ENCODE measurements at places on chromosomes 2 and 18.

DNA sequence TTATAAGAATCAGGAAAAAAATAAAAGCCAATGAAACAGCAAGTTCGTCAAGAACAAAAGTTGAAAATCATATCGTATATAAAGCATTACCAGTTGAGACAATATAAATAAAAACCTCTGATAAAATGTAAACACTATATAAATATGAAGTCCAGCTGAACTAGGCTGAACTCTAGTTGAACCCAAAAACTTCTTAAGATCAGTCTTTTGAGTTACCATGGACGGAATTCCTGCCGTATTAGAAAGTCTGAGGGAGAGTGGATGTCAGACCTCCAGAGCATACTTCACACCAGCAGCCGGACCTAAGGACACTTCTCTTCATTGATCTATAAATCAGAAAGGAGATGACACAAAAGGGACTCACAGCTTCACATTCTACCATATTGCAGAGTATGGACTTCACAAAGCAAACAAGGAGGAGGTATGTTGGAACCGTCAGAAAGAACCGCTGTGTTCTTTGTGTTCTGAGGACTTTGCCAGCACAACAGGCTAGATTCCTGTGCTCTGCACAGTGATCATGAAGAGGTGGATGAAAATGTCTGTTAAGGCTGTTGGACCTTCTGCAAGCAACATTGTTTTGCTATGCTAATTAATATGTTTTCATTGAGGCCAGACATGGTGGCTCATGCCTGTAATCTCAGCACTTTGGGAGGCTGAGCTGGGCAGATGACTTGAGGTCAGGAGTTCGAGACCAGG is 67.2 kb upstream of the SP5 start:
- no peak for DNase-seq

GRCh38 chr2:27489118-27489497 is 435 bp downstream of the IFT172 start:
- DNase-seq = no peak

- no peak for DNase-seq
Observed at GRCh38 chr2:134295441-134295840, 41.6 kb downstream of the MGAT5 start.

GRCh38 chr2:25588576-25588975 is 84.8 kb downstream of the DTNB start:
- no peak for DNase-seq

- DNase-seq = no peak
Observed at GRCh38 chr2:212022966-212023365, 515.6 kb downstream of the ERBB4 start.

GRCh38 chr18:79938196-79938595 is 13.3 kb downstream of the SLC66A2 start:
- no peak for DNase-seq

- no peak for DNase-seq
Observed at GRCh38 chr2:42768706-42769256, 4.8 kb upstream of the OXER1 start.

DNA sequence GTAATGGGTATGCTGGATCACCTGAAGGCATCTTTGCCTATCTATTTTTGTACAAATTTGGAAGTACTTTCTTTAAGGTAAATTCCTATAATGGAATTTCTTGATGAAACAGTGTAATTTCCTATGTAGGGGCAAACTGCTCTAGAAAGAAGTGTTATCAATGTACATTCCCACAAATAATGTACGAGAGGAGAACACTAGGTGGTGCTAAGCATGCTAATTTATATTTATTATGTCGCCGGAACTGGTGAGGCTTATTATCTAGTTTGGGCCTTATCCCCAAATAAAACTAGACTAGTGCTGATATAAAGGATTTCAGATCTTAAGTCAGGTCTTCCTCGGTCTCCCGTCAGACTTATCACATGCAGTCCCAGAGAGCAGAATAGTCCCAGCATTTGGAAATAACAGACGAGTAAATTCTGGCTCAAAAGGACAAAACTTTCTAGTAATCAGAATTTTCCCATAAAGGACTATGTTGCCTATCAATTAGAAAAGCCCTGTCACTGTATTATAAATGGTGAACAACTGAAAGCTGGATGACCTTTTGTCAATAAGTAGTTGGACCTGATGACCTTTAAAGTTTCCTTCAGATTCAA is 86.9 kb upstream of the RBBP8 start:
- no peak for DNase-seq

- DNase-seq = no peak
Observed at GRCh38 chr18:57733861-57734260, 69.3 kb downstream of the ATP8B1 start.

DNA sequence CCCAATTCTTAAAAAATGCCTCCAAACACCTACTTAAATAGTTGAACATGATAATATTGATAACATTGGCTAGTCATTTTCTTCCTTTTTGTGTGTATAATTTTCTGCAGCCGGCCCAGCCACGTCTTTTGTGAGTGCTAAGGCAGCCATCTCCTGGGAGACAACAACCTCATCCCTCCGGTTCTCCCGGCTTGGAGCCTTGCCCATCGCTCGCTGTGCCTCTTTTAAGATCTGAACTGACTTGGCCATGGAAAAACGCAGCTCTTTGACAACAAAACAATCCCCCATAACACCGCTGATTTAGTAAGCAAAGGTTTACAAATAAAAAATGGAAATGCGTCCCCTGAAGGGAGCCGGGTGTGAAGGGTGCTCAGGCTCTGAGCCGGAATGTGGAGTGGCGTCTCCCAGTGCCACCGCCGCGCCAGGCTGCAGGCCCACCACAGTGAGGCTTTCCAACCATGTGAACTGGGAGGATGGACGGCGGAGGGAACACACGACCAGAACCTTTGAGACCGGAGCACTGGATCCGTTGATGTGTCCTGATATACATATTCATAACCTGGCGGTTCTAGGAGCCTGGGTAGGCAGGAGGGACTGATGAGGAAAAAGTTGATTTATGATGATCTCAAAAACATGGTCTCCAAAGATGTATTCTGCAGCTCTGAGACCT is 87.4 kb downstream of the SMIM21 start:
- DNase-seq = no peak

DNA sequence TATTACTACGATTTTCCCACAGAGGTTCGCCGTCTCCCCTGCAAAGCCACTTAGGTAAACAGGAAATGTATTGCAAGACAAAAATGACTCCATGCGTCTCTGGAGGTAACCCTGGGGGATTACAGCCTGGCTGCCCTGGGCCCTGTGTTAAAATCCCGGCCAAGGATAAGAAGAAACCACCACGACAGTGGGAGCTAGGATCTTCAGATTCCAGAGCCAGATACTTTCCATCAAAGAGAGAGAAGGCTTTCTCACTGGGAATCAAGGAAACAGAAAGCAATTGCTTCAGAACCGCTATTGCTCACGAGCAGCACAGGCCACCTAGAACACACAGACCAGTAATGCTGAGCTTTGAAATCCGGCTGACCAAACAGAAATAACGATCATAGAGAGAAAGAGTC is 97.9 kb upstream of the ZNF516 start:
- no peak for DNase-seq

GRCh38 chr2:67993329-67993728 is 69.5 kb downstream of the C1D start:
- no peak for DNase-seq

DNA sequence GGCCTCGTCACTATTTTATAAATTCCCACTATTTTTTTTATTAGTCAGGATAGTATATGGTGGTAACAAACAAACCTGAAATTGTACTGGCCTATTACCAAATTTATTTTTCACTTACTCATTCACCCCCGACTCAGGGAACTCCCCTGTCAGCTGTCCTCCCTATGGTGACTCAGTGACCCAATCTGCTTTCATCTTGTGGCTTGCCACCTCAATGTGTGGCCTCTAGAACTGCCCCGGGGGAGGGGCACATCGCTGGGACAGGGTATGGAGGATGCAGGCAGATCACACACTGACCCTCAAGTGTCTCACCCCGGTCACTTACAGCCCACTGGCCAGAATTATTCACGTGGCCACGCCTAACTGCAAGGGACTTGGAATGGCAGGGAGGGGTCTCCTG is 71.6 kb downstream of the ACTR2 start:
- DNase-seq = peak; percentile 56

DNA sequence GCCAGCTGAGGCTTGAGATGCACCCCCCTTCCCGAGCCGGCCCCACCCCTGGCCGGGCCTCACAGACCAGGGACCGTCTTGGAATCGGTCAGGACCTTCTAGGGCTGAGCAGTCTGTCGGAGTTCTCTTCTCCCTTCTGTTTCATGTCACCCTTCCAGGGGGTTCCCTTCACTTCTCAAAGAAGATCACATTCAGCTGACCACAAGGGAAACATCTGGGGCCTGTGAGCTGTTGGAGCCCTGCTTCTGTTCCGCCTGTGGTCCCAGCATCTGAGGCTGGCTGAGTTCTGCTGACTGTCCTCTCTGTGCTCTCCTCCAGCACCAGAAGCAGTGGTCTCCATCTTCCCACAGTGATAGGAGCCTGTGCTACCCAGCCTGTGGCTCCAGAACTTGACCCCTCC is 106.5 kb downstream of the SEPTIN10 start:
- no peak for DNase-seq

DNA sequence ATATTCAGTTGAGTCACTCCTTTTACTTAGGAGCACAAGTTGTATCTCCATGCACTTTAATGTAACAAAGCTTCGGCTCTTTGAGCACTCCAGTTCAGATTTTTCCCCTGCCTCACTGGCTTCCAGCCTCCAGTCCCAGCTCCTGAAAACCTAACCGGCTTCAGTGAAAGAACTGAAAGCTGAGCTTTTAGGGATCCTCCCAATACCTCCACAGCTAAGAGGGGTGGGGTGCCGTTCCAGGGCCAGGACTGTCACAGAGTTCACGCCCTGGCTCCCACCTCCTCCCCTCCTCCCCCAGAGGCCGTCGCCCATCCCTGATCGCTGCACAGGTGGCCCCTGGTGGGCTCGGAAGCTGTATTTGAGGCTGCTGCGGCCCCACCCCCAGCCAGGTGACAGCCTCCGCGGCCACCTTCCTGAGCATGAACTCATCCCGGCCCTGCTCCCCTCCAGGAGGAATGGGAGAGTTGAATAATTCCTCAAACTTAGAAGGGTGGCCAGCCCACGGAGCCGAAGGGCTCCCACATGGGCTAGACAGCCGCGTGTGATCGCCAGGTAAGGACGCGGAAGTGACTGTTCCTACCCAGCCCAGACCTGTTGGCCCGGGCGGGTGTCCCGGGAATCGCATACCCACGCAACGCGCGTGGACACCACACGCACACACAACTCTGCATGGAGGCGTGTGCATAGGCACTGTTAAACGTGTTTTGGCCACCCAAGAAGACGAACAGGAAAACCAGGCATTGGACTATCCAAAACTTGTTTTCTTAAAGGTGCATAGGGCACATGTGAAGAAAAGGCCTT is 1.8 kb downstream of the MYO5B start:
- no peak for DNase-seq

GRCh38 chr2:42169874-42170521 is 845 bp downstream of the EML4 start:
- no peak for DNase-seq

- DNase-seq = no peak
Observed at GRCh38 chr2:47206181-47206580, 51.1 kb upstream of the STPG4 start.

DNA sequence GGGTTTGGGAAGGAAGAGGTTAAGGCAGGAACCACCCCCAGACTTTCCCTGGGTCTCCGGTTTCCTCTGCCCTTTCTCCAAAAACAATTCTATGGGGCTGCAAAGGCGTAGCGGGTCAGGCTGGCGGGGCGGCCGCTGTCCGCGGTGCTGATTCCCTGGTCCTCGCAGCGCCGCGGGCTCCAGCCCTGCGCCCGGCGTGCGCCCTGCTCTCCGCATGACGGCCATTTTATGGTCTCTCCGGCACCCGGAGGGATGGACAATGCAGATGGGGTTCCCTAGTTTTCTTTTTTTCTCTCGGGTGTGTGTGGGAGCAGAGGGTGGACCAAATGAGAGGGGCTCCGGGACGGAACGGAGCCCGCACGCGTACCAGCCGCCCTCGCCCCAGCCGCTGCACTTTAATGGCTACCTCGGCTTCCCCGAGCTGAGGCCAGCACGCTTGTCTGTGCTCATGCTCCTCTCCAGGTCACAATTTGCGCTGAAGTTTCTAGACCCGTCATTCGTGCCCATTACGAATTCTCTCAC is 1.6 kb downstream of the ST8SIA3 start:
- DNase-seq = no peak

DNA sequence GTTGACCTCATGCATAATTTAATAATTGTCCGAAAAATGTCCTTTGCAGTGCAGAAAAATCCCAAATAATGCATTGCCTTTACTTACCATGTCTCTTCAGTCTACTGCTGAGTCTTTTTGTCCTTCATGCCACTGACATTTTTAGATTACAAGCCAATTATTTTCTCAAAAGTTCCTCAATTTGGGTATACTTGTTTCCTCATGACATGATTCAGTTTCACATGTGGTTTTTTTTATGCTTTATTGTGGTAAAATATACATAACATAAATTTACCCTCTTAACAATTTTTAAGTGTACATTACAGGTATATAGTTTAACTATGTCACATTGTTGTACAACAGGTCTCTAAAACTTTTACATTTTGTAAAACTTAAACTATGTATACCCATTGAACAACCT is 81.0 kb downstream of the EPC2 start:
- DNase-seq = no peak

DNA sequence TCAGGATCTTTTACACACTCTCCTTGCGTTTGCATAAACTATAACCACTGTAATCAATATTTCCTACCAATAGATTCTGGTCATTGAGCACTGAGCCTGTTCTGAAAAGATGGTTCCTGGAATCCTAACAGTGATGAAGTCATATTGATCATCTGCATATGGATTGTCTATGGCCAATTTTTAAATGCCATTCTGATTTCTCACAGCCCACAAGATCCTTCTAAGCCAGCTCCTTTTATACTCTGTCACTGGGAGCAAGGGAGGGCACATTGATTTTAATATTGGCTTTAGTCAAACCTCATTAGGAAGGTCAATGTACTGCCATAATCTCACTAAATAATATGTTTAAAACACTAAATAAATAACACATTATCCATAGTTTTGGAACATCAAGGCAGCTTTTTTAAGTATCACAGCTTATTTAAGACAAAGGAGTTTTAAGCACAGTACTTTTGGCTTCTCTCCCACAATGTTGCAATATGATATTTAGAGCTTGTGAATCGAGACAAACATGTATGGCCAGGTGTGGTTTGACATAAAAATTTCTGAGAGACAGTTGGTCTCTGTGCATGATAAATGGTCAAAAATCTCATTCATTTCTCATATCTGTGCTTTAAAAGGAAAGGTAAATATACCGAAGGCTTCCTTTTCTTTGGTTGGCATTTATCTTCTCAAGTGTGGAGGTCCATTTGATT is 267.3 kb downstream of the MTX2 start:
- DNase-seq = no peak

DNA sequence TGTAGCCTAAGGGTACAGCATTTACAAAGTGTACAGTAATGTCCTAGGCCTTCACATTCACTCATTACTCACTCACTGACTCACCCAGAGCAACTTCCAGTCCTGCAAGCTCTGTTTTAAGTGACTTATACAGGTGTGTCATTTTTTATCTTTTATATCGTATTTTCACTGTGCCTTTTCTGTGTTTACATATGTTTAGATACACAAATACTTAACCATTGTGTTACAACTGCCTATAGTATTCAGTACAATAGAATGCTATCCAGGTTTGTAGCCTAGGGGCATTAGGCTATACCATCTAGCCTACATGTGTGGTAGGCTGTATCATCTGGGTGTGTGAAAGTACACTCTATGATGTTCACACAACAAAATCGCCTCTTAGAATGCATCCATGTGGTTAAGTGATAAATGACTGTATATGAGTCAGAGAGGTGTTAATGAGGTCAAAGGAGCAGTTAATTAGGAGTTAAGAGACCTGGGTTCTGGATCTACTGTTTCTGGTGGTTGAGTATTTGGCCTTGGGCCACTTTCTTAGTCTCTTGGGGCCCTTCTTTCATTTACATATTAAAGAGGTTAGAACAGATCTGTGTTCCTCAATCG is 149.1 kb downstream of the GREB1L start:
- DNase-seq = no peak

GRCh38 chr2:141611176-141611571 is 519.6 kb downstream of the LRP1B start:
- DNase-seq = no peak

Measured in activated naive CD4-positive, alpha-beta T cell treated with anti-CD3 and anti-CD28 coated beads, Interleukin-2, amount 50 U/mL, for 16 hours (primary cell).